T-helper 2 cell (primary cell): ENCODE measurements at places on chromosomes 6 and 20.

- DNase-seq = no peak
Observed at GRCh38 chr6:142937986-142938385, 7.0 kb downstream of the HIVEP2 start.

DNA sequence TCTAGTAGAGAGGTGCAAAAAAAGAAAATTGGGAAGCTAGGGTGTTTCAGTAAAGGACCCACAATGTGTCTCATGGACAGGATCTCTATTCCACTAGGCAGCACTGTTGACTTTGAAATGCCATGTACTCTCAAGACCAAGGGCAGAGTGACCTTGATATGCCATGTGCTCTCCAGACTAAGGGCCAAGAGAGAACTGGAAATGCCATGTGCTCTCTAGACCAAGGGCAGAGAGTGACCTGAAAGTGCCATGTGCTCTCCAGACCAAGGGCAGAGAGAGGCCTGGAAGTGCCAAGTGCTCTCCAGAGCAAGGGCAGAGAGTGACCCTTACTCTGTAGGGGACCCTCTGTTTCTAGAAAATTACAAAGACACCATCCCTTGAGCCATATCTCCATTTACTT, 49.3 kb upstream of the HTR1B start:
- no peak for DNase-seq

- no peak for DNase-seq
Observed at GRCh38 chr20:54000914-54001313, 69.5 kb downstream of the BCAS1 start.

GRCh38 chr6:33075568-33076405, at the start of gene HLA-DPB1:
TSS of gene HLA-DPB1 (plus strand) at chr6:33075990. CDS start at chr6:33076042, 52 bp downstream.
- DNase-seq = no peak

GRCh38 chr20:36270744-36271638, 34.7 kb downstream of the AAR2 start:
- no peak for DNase-seq

DNA sequence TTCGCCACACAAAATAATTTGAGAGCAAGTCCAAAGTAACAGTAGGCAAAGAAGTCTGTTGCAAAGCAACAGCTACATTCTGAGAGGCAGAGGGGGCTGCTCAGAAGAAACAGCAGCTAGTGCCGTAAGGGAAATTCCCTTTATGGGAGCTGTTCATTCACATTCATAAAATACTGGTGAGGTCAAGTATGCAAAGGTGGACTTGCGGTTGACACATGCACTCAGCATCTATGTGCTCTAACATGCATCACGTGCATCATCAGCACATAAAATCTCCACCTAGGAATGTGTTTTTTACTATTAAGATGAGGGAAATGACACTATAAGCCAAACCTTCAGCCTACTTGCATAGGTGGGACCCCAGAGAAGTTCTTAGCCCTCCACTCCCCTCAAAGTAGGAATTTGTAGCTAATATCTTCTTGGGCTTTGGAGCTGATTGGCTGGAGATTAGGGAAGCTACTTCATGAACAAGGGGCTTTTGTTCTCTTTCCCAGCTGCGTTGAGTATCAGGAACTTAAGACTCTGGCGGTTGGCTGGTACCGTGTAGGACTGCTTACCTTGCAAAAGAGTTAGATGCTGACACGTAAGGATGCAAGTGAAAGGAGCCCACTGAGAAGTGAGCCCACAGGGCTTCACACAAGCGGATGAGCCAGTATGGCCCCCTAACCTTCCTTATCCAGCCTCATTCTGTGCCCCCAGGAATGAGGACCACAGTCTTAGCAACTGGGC, 12.4 kb downstream of the CST3 start:
- no peak for DNase-seq

- no peak for DNase-seq
Observed at GRCh38 chr6:28580475-28580874, 54.8 kb downstream of the GPX5 start.

- no peak for DNase-seq
Observed at GRCh38 chr20:25686081-25687067, 10.3 kb downstream of the ZNF337 start.

- no peak for DNase-seq
Observed at GRCh38 chr20:2253256-2253655, 42.5 kb upstream of the TGM3 start.

DNA sequence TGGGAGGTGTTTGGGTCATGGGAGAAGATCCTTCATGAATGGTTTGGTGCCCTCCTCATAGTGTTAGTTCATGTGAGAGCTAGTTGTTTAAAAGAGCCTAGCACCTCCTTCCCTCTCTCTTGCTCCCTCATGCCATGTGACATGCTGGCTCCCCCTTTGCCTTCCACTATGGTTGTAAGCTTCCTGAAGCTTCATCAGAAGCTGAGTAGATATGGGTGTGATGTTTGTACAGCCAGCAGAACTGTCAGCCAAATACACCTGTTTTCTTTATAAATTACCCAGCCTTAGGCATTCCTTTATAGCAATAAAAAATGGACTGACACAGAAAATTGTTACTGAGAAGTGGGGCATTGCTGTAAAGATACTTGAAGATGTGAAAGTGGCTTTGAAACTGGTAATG, 731.1 kb upstream of the FLRT3 start:
- DNase-seq = no peak

- no peak for DNase-seq
Observed at GRCh38 chr20:37781626-37782025, 87.8 kb downstream of the CTNNBL1 start.

DNA sequence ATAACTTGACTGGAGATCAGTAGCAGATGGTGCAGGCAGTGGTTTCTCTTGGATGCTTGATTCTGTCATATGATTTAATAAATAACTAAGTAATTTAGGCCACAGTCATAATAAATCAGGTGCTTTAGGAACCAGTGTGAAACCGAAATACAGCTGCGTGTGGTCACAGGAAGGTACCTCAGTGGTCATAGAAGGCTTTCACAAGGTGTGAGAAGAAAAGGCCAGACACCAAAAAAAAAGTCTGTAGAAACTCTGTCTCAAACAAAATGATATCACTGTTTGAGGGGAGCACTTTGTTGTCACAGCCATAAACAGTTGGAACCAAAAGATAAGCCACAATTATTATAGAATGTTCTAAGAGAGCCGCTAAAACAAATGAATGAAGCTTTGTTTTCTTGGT, 56.5 kb downstream of the ARMC2 start:
- no peak for DNase-seq

GRCh38 chr6:83097204-83097603, 29.7 kb downstream of the DOP1A start:
- DNase-seq = no peak

DNA sequence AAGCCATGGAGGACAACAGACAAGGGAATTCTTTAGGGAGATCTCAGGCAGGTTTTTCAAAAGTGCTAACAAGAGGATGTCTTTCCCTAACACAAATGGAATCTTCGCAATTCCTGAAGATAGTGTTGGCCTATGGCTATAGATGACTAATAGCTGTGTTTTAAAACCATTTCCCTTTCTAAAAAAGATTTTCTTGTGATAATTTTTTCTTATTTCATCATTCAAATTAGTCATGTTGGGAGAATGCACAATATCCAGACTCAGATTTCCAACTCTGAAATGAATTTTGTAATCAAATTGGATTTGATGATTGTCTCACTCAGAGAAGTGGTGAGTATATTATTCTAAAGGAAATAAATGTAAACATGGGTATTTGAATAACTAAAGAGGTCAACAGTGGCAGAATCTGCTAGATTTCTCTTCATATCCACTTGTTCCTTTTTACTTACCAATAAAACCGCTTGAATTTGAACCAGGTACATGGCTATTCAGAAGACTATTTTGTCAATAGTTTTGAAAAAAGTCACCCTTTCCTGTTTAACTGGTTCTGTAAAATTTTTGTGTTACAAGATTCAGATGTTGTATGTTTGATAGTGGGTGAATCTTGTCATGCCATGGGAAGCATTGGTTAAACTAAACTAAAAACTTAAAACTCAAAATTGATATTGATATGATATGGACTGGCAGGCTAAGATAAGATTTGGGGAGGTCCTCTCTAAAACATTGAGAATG, 1223.7 kb upstream of the EYS start:
- no peak for DNase-seq

DNA sequence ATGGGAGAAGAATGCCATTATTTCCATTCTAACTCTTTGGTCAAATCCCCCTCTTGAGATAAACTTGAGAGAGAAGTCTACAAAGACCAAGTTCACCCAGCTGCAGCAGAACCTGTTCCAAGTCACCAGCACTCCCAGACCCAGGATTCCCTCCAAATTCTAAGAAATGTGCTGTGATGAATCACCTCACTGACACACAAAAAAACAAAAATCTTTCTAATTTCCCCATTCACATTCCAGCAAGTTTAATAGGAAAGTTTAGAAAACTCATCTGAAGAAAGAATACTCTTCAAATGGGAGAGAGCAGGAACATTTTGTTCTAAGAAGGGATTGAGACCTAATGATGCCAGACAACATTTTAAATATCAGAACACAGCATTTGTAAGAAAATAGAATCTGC, 213.6 kb upstream of the PLCB4 start:
- no peak for DNase-seq

DNA sequence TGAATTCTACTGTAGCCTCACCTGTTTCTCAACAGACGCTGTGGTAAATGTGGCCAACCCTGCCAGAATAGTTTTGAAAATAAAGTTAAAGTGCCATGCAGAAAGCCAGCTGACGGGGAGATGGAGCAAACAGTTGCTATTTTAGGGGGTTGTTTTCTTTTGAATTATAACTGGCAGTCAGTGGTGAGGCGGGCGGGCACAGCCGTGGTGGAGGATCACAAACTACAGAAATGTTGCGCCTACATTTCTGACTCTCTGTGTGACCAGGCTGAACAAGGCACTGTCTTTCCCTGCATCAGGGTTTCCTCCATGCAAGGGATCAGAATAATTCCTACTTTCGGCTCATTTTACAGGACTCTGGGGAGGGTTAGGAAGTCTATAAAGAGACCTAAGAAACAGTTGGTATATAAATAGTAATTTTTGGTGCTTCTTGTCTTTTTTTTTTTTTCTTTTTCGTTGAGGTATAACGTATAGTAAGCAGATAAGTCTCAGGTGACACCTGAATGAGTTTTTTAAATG, 17.2 kb downstream of the CHMP4B start:
- DNase-seq = no peak

GRCh38 chr20:18465536-18466200, 1.2 kb downstream of the DZANK1 start:
- DNase-seq = no peak

- no peak for DNase-seq
Observed at GRCh38 chr6:47032974-47033765, 9.0 kb downstream of the ADGRF1 start.

DNA sequence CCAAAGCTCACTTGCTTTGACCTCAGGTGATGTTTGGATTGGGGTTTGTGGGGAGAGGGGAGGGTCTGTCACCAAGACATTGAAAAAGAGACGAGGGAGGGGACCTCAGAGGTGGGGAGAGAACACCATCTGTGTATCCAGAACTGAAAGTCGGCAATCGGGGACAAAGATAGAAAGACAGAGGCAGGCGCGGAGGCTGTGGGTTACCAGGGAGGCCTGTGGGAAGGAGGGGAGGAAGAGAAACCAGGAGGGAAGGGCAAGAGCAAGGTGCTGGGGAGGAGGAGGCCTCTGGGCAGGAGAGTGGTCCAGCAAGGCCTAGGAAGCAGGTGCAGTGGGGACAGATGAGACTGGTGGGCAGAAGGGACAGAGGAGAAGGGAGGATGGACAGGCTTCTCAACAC, 211.2 kb downstream of the CDC5L start:
- no peak for DNase-seq

- no peak for DNase-seq
Observed at GRCh38 chr6:127188744-127189143, 70.3 kb downstream of the RSPO3 start.

DNA sequence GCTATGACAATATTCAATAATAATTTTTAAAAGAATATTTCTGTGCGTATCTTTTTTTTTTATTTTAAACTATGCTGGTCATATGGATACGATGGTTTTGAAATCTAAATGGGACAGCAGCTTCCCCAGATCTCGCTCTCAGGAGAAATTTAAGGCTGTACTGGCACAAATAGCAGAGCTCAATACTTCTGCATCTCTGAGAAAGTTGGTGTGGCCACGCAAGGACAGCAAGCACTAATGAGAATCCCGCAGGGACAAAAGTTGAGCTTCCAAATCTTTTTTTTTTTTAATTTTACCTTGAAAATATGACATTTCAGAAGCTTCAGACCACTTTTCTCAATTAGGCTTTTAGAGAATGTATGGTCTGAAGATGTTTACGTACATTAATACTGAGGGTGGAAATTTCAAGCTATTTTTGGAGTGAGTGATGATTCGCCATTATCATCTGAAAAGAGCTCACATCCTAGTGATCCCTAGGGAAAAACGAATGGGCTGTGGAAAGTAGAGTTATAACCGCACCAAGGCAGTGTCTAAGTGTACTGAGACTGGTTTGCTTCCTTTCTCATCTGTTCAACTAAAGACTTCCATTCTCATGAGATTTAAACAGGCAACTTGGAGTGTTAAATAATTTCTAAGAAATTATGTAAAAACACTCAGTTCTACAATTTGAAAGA, 840.0 kb downstream of the C6orf118 start:
- no peak for DNase-seq

- no peak for DNase-seq
Observed at GRCh38 chr6:161226009-161226964, 47.6 kb downstream of the AGPAT4 start.

GRCh38 chr20:10542442-10542841, 107.3 kb downstream of the SLX4IP start:
- DNase-seq = no peak

DNA sequence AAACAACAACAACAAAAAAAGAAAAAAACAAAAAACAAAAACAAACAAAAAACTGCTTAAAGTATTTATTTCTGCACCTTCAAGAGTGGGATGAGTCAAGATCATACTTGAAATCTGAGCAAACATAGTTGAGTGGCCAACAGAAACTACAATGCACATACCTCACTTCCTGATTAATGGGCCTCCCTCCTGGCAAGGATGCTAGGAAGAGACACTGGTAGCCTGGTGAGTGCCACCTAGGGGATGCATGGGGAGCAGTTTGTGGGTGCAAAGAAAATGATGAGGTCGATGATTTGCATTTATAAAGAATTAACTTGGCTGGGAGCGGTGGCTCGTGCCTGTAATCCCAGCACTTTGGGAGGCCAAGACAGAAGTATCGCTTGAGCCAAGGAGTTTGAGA, 808.1 kb downstream of the MAFB start:
- DNase-seq = no peak

GRCh38 chr20:56463428-56463827, 5.0 kb upstream of the RTF2 start:
- DNase-seq = no peak
